NCI-H774 (cell line): ENCODE measurements at places on chromosomes 13 and 19.

DNA sequence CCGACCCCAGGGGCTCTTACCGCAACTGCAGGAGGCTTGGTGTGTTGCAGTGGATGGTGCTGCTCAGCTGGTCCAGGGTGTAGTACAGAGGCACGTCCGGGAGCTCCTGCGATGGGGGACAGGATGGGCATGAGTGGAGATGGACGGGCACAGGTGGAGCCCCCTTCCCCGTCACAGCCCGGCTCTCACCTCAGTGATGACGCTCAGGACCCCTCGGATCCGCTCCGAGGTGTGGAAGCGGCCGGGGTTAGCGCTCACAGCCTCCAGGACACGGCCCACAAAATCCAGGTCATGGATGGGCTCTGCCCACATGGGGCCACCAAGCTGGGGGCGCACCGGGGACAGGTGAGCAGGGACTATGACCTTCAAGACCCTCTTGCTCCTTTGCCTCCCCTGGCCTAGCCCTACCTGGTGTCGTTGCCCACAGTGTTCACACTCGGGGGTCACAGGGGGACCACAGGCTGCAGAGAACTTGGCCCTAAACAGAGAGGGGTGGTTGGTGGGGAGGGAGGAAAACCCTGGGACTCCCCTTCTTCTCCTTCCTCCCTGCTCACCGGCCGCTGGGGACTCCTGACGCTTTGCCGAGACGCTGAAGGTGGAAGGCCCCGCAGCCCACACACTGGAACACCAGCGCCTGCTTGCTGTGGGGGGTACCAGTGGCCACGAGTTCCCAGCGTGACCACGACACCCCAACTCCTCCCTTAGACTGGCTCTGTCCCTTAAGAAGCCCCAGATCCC is 6.9 kb upstream of the LYL1 start:
- no peak for DNase-seq

DNA sequence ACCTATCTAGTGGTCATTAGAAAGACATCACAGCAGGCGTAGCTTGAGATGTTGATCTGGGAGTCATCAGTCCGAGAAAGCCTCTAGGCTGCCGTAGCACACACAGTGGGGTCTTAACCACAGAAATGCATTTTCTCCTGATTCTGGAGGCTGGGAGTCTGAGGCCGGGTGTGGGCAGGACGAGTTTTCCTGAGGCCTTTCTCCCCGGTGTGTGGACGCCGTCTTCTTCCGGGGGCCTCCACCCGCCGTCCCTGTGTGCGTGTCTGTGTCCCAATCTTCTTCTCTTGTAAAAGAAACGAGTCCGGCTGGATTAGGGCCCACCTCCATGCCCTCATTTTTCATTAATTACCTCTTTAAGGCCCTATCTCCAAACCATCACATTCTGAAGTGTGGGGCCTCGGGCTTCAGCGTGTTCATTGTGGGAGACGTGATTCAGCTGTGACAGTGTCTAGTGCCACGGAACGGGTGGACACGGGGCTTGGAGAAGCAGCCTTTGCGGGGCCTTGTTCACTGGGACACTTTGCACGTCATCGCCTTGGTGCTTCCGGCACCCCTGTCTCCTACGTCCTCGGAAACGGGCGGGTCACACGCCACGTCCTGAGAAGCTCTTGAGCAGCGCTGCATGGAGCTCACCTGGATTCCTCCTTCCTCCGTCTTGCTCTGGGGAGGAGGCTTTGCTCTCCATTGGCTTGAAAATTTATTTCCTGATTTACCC is 208.9 kb upstream of the SOX1 start:
- no peak for DNase-seq

GRCh38 chr13:105774739-105775460 is 760.6 kb downstream of the EFNB2 start:
- no peak for DNase-seq

- no peak for DNase-seq
Observed at GRCh38 chr13:113157929-113158747, at the start of gene PROZ. Gene PROZ, plus strand, starts transcription at chr13:113158648. Its CDS starts 13 bp downstream, at chr13:113158661.

DNA sequence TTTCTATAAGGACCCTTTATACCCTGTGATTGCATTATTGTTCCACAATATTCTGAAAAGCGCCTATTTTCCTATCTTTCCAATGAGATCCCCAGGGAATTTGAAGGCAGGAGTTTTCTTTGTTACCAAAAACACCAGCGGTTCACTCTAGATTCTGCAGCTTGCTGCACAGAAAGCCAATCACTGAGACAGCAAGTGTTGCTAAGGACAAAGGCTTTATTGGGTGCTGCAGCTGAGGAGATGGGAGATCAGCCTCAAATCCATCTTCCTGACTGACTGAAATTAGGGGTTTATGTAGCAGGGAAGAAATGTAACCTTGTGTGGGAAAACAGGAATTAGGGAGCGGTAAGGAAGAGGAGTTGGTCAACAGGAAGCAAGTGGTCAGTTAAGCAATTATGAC is 42.6 kb upstream of the MYO16 start:
- DNase-seq, result no peak

GRCh38 chr19:9075064-9075949 is 11.6 kb upstream of the OR1M1 start:
- DNase-seq, result no peak

GRCh38 chr19:2962018-2962670 is 15.2 kb upstream of the TLE6 start:
- peak; percentile 5 for DNase-seq

GRCh38 chr13:79401259-79402070 is 4.6 kb downstream of the RBM26 start:
- no peak for DNase-seq

DNA sequence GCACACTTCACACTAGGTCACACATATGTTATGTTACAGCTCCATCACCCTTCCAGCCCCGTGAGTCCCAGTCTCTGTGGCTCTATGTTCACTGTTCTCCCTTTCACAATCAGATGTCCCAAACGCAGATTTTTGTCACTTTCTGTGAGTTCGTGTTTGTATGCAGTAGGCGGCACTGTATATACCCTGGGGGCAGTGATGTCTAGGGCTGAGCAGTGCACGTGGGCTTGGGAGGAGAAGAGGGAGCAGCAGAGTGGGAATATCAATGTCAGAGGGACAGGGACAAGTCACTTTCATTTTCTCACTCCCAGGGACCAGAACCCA is 22.0 kb downstream of the PSG1 start:
- no peak for DNase-seq

- DNase-seq, result no peak
Observed at GRCh38 chr19:51179256-51179655, 37.2 kb downstream of the SIGLEC7 start.

- DNase-seq, result no peak
Observed at GRCh38 chr13:29830000-29830399, 20.4 kb downstream of the UBL3 start.

DNA sequence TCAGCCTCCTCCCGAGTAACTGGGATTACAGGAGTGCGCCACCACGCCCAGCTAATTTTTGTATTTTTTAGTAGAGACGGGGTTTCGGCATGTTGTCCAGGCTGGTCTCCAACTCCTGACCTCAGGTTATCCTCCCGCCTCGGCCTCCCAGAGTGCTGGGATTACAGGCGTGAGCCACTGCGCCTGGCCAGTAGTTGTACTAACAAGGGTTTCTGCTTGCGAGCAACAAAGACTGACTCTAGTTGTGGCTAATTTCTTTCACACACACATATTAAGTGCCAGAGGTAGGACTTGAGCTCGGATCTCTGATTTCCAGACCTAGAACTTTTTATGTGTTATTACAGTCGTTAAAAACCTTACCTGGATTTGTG is 635 bp upstream of the PCCA start:
- no peak for DNase-seq

DNA sequence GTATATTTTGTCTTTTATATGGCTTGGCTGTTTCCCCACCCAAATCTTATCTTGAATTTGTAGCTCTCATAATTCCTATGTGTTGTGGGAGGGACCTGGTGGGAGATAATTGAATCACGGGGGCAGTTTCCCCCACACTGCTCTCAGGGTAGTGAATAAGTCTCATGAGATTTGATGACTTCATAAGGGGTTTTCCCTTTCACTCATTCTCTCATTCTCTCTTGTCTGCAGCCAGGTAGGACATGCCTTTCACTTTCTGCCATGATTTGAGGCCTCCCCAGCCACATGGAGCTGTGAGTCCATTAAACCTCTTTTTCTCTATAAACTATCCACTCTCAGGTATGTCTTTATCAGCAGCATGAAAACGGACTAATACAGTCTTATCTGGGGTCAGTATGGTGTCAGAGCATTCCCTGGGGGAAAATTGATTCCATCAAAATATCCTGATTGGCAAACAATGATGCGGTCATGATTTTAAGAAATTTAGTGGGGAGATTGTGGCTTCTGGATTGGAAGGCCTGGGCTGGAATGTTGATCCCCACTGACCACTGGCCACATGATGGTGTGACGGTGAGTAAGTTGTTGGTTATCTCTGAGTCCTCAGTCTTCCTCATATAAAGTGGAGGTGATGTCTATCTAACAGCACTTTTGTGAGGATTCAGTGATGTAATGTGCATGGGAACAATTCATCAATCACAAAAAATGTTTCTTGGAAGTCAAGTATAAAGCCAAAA is 27.5 kb upstream of the ANKRD10 start:
- DNase-seq, result no peak

DNA sequence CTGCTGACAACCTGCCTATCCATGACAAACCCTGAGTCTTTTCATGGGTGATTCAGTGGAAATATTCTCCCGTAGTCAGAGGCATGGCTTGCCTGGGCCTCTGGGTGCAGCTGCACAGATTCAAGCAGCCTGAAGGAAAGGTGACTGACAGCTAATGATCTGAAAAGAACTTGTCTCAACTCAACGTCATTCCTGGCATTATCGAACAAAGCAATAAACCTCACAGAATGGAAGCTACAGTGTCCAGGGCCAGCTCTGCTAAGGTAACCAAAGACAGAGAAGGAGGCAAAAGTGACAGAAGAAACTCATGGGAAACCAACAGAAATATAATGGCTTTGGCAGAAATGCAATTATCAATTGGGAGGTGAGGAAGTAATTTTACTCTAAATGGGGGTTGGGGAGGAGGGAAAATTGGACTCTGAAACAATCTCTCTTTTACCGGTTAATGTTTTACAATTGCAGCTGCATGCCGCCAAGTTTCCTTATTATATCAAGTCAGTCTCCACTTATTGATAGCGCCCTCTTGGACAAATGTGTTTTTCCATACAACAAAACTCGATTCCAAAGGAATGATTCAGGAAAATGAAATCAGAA is 12.9 kb downstream of the STARD13 start:
- no peak for DNase-seq

DNA sequence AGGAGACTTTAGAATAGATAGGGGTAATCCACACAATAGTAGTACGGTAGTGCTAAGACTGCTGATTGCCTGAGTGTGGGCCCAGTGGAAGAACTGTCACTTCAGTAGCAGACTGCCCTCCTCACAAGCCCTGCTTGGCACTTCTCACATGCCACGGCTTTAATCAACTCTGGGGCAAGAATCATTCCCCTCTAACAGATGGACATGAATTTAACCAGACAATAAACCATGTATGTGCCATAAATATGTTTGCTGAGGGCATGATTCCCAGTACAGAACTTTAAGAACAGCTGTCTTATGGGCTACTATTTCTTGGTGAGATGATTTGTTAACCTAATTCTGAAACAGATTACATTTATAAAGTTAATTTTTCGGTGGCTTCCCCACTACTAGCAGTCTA is 22.0 kb downstream of the DPY19L3 start:
- DNase-seq, result no peak

DNA sequence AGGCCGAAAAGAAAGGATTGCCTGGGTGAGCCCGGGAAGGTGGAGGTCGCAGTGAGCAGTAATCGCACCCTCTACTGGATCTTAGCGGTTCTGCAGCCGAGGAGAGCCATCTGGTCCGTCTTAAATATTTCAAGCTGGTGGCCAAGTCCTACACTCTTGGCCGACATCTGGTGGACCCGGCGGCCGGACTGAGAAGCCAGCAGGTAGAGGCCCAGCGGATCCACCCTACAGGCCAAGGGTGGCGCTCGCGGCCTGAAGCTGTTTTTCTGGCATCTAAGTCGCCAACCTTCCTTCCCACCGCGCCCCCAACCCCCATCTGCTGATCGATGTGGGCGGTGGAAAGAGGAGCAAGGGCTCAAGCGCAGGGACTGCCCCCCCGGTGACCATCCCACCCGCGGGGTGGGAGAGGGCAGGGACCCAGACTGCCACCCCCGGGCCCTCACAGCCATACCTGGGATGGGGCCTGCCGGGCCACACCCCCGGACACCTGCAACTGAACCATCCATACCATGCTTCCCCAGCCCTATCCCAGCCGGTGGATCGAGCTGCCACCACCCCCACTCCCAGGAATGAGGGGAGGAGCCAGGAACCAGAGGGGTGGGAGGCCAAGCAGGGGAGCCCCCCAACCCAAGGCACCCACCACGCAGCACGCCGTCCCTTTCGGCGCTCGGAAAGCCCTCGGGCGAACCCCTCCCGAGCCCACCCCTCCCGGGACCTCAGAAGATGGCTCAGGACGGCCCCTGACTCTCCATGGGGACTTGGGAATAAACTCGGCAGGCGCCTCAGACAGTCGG is 46.3 kb upstream of the ZNF730 start:
- DNase-seq, result no peak

DNA sequence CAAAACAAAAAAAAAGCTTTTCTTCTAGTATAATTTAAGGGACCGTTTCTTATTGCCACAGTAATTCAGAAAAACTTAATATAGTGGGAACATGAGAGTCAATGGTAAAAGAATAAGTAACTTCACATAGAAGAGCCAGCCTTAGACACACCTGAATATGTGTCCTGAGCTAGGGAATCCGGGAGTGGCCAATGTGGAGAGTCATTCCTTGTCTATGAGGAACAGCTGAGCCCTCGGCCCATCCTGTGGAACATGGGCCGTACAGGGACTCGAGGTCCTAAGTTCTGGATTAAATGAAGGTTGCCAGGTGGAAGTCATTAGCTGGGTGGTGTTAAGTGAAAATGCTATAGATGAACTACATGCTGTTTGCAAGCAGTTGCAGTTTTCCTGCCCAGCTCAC is 32.2 kb downstream of the EFNB2 start:
- no peak for DNase-seq

DNA sequence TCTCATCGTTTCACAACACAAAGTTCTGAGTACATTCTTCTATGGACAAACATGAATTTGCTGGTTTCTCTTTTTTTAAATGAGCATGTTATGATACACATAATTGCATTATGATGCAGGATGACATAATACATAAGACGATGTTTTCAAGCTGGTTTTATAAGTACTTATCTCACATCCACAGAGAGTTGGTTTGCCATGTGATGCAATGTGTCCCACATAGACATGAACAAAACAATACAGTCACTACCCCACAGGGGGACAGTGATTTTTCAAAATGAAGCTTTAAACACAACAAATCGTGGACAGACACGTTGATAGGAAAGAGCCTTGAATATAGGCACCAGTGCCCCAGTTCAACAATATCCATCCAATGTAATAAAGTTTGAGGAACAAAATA is 447.1 kb downstream of the KLF12 start:
- DNase-seq, result no peak

- DNase-seq, result no peak
Observed at GRCh38 chr19:17183858-17184321, 31.3 kb upstream of the USE1 start.

DNA sequence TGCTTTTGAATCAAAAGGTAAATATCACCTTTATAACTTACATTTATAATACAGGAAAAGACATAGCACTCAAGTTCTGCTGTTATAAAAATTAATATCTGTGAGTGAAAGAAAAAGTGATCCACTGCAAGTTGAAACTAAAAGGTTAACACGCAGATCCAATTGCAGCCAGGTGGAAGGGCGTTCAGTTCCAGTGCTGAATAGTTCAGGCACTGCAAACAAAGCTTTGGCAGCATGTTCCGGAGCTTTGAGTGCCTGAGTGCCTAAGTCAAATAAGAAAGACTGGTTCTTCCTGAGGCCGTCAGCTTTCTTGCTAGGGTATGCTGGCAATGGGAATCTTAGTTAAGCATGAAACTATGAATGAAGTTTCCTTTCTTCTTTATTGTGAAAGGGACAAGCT is 200.3 kb downstream of the LMO7 start:
- peak; percentile 35 for DNase-seq
